ENCODE measurements at places on chromosomes 13 and 19.

- DNase-seq: no peak
Measured at GRCh38 chr13:94031609-94032008, 447.9 kb downstream of the DCT start.

- DNase-seq: no peak
Measured at GRCh38 chr13:42466123-42466522, 107.8 kb upstream of the TNFSF11 start.

- DNase-seq: no peak
Measured at GRCh38 chr13:105278943-105279381, 1256.5 kb downstream of the EFNB2 start.

- peak; percentile 51 for DNase-seq
Measured at GRCh38 chr13:50672025-50672424, 171.5 kb downstream of the DLEU7 start.
